ENCODE measurements at places on chromosomes 6 and 20.
A peak's percentile ranks its signal among the peaks of the same experiment; 100 is the strongest.

DNA sequence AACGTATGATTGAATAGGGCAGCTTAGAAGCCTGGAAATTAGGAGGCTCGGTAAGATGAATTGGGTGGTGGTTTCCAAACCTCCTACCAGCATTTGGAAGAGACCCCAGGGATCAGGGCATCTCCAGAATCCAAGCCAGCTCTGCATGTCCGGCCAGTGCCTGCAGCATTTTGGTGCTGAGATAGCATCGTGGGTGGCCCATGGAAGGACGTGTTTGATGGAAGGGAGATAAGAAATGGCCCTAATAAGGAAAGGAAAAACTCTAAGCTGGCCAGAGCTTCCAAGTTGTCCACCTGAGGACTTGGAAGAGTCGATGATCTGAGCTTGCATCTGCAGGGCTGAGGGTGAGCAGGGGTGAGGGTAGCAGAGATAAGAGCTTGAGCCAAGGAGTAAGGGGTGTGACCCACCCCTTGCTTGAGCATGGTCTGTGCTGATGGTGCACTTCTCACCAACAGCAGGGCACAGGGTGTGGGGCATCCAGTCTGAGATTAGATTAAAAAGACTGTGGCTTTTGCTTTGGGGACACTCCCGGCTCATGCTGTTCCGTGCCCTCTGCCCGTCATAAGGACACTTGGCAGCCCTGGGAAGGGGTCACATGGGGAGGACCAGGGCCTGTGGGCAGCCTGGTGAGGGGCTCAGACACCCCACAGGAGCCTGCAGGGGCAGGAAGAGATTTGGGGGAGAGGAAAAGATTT is 213.2 kb downstream of the ERMARD start:
- no peak for DNase-seq

GRCh38 chr6:127547215-127547614 is 28.1 kb upstream of the MTCL3 start:
- DNase-seq, result no peak

DNA sequence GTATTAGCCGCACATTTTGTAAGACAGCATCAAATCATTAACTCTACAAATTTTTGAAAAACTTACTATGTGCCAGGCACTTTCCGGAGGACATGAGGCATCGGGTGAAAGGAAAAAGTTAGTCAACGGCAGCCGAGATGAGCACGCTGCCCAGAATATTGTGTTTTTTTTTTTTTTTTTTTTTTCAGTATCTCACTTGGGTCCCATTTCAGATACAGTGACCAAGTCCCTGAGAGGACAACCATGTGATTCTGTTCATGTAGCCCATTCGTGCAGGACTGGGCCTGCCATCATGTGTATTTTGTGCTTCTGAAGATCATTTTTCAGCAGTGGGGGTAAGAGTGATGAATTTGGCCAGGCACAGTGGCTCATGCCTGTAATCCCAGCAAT is 1.3 kb downstream of the SLA2 start:
- DNase-seq, result no peak

DNA sequence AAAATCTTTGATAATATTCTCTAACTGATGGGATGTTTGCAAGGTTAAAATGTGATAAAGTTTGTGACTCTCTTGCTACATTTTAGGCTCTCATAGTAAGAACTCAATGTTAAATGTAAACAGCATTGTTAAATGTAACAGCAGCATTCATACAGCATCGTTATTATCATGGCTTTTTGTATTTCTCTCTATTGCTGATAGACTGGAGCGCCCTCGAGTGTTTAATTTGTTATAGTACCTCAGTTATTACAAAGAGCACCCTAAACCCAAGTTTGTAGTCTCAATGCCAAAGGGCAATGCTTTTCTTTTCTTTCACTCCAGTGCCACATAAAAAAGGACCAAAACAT is 14.9 kb upstream of the TTPAL start:
- no peak for DNase-seq

DNA sequence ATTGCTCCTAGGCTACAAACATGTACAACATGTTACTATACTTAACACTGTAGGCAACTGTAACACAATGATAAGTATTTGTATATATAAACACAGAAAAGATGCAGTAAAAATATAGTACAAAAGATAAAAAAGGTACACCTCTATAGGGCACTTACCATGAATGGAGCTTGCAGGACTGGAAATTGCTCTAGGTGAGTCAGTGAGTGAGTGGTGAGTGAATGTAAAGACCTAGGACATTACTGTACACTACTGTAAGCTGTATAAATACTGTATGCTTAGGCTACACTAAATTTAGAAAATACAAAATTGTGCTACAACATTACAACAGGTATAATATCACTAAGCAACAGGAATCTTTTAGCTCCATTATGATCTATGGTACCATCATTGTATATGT is 312.0 kb upstream of the PREP start:
- no peak for DNase-seq

GRCh38 chr20:36349384-36350170 is 43.4 kb downstream of the DLGAP4 start:
- no peak for DNase-seq

DNA sequence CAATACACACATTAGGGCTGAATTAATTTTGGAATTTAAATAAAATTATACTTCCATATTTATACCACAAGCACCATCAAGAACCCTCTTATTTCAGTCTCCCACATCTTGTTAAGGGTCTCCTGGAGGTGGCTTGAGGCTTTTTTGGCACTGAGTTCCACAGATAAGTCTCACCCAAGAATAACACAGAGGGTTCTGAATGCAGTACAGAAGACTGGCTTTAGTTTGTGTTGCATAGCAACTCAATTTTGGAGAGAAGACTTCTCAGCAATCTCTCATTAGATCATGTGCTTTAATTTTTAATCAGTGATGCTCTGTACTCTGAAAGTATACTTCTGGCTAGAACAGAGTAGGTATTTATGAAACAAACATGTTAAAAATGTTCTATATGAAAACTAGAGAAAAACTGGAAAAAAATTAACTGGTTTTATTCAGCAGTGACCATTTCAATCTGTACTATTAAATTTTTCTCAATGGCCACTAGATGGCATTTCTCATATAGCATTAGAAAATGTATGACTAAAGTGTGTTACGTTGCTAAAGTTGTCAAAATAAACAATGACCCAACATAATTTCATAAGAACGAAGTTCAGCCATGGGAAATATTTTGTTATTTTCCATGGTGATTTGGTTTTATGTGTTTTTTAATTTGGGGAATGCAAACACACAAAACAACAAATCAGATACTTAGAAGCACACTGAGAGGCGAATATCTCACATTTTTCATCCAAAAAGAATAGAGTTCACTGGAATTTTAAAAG is 32.7 kb upstream of the MAP7 start:
- peak; percentile 80 for DNase-seq

- DNase-seq, result no peak
Observed at GRCh38 chr20:18046535-18046934, 11.2 kb downstream of the OVOL2 start.

GRCh38 chr6:106975738-106976064 is 1.2 kb upstream of the CD24 start:
- DNase-seq, result no peak

DNA sequence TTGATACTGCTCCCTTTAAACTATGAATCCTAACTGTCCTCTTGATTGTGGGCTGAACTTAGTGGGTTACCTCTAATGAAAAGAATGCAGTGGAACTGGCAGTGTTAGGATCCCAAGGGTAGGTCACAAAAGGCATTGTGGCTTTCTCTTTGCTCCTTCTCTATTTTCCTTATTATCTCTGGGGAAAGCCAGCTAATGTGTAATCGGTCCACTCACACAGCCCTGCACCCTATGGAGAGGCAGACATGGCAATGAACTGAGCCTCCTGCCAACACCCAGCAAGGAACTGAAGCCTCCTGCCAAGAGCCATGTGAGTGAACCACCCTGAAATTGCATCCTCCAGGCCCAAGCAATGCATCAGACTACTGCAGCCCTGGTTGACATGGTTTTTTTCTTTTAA is 24.6 kb upstream of the ZNF133 start:
- DNase-seq, result no peak

GRCh38 chr6:157964100-157964499 is 17.6 kb upstream of the SYNJ2 start:
- no peak for DNase-seq

- DNase-seq, result no peak
Observed at GRCh38 chr20:20210327-20210726, 157.6 kb upstream of the INSM1 start.

- DNase-seq, result no peak
Observed at GRCh38 chr6:37521674-37522073, 22.0 kb upstream of the CCDC167 start.

GRCh38 chr6:118283766-118284165 is 264.3 kb upstream of the PLN start:
- peak; percentile 50 for DNase-seq

- peak; percentile 60 for DNase-seq
Observed at GRCh38 chr20:51021067-51022025, 1.6 kb downstream of the KCNG1 start.

GRCh38 chr6:139708337-139709199 is 334.1 kb upstream of the CITED2 start:
- peak; percentile 92 for DNase-seq

DNA sequence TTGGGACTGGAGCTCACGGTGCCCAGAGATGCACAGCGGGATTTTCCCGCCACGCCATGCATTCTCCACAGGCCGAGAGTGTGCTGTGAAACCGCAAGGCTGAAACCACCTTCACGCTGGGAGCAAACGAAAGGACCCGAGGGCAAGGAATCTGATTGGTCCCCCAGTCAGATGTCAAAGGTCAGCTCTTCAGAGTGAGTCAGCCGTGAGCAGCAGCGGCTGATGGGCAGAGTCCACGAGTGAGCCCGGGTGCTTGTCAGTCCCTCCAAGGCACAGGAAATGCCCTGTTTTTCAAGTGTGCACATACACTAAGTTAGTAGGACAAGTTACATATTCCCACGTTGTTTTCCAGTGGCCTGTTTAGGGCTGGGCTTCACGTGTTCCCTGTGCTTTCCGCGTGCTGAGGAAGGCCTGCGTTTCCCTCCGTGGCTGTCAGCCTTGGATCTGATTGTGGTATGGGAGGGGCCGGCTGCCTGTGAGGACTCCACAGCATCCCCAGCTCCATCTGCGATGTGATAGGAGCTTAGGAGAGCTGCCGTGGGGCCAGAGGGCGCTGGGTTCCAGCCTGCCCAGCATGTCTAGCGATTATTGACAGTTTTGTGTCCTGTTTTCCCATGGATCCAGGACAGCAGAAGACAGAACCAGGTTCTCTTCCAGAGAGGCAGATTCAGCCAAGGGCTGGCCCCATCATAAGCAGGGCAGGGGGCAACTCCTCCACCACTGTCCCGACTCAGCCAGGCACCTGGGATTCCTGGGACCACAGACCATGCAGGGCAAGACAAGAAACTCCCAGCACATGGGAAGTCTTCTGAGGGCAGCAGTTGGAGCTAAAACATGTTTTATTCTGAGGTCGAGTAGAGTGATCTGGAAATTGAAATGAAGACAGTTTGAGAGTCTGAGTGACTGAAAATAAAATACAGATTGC is 38.2 kb upstream of the FRMD1 start:
- DNase-seq, result no peak

DNA sequence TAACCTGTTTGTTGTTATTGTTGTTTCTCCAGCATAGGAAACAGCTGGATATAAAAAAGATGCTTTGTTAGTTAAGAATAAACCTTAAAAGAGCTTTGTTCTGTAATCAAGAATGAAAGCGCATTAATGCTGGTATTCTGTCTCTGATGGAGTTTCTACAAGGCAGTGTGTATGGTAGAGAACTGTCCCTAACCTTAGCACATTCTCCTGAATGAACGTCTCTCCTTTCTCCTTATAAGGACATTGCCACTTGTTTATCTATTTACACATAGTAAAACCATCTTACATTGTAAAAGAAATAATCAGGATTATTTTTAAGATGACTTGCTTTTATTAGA is 33.8 kb upstream of the LCA5 start:
- no peak for DNase-seq

DNA sequence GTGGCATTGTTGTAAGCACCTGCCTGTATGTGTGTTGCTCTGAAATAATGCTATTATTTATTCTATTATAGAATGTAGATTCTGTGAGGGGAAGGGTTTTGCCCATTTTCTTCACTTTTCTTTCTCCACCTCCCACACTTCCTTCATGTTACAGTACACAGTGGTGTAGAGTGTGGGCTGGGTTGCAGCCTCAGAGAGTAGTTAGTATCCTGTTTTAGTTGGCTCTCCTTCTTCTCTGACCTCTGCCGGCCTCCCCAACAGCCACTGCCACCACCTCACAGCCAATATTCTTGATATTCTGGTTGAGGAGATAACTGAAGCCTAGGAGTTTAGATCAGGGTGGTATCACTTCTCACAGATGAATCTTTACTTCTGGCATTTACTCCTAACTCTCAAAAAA is 143.4 kb downstream of the BCKDHB start:
- no peak for DNase-seq

- no peak for DNase-seq
Observed at GRCh38 chr6:90124874-90125510, 171.7 kb downstream of the BACH2 start.

DNA sequence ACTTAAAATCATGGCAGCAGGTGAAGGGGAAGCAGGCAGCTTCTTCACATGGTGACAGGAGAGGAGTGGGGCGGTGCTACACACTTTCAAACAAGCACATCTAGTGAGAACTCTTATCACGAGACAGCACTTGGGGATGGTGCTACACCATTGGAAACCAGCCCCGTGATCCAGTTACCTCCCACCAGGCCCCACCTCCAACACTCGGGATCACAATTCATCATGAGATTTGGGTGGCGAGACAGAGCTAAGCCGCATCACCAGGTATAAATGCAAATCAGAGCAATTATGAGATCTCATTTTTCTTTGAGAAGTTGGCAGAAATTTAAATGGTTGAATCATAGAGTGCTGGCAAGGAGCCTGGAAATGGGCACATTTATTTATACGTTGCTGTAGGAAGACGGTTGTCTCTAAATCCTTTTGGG is 31.4 kb downstream of the IGF2R start:
- no peak for DNase-seq

DNA sequence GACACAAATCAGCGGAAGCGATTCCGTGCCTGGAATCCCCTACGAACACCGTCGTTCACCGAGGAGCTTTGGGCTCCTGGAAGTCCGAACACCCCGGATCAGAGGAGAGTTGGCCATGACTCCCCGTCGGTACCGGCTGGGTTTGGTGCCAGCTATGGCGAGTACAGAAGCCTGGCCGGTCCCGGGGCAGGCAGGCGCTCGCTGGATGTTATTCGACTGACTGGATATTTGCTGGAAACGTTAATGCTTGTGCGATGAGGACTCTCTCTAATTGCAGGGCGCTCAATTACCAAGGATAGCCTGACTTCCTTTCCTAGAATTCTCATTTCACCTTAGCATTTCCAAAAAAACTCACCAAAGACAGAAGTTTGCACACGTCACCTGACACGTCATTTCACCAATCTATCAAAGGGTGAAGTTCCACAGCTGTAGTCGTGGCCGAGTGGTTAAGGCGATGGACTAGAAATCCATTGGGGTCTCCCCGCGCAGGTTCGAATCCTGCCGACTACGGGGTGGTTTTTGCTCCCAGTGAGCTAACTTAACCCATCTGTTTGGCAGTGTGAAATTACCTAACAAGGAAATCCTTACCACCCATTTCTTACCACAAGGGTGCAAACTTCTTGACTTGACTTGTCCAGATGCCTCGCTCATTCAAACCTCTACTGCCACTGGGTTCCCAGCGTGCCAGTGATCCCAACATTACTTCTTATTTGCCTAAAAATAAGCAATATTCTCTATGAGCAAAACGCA is 22.7 kb upstream of the ZNF184 start:
- peak; percentile 87 for DNase-seq

GRCh38 chr6:2531426-2532215 is 219.1 kb downstream of the MYLK4 start:
- DNase-seq, result peak; percentile 93
